B cell (primary cell): ENCODE measurements at places on chromosomes 6 and 20. TPM values are rescaled to one million over a fixed set of nuclear protein-coding genes. Genes with fewer than 3 reads are reported as not detected.

The COL21A1 gene
- not detected in 2 replicates for total RNA-seq

The PROCR gene
- total RNA-seq, result 0.57 TPM in 1 of 2 replicates, not detected in the other

The BPIFA1 gene
- not detected in 2 replicates for total RNA-seq

The RHAG gene
- total RNA-seq, result not detected in 2 replicates

The COX4I2 gene
- total RNA-seq, result not detected in 2 replicates

The TRIM10 gene
- total RNA-seq, result not detected in 2 replicates

The KCNG1 gene
- total RNA-seq, result 16.9 and 20.3 TPM in 2 replicates

The CRIP3 gene
- total RNA-seq, result 25.8 and 27.9 TPM in 2 replicates

DNA sequence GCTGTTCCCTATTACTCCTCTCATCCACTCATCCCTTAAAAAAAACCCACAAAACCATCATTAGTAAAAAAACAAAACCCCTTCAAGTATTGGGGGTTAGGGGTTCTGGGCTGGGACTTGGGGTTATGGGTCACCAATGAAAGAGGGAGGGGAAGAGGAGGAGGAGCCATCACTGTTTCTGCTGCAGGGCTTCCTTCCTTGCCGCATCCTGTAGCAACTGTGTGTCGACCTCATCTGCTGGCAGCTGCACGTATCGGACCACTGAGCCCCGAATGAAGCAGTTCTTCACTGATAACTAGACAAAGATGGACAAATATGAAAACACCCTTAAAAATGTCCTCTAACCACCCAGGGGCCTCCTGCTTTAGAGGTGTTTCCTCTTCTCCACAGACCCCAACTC is 2.0 kb upstream of the VARS1 start:
- peak; percentile 68 for DNase-seq

DNA sequence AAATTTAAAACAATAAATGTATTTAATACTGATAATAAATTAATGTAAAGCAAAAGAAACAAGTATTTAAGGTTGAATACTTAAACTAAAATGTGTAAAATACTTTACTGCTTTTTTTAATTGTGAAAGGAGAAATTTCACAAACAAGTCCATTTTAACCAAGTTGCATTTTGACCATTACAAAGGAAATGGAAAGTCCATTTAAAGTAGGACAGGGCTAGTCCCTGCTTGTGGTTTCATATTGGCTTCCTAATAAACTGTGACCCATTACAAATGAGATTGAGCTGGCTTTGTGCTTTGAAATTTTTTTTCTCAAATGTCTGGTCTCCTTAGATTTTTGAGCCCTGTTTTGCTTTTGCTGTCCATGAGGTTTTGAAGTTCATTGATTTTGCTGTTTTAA is 527.6 kb downstream of the MAFB start:
- no peak for DNase-seq

DNA sequence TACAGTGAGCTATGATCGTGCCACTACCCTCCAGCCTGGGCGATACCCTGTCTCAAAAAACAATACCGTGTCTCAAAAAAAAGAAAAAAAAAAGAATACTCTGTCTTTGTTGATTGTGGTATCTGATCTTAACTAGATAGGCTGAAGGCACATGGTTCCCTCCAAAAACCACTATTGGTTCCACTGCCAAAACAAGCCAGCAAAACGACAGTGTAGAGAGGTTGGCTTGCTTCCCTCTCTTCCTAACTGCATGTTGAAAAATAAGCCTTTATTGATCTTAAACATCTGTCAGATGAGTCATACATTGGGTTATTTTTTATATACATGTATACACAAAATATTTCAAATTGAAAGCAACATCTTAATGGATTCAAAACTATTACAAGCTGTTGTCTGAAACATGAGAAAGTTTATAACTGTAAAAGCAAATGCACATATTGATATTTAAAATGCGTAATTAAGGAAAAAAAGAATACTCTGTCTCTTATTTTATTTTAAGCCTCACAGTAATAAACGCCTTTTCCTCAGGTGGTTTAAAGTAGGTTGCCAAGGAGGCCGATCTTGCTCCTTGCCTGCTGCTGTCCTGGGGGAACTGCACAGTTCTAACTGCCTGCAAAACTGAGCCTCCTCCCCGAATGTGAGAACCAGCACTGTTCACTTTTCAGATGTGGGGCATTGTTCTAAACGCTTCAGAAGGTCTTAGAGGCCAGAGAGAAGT is 7.0 kb upstream of the NINL start:
- DNase-seq, result no peak

DNA sequence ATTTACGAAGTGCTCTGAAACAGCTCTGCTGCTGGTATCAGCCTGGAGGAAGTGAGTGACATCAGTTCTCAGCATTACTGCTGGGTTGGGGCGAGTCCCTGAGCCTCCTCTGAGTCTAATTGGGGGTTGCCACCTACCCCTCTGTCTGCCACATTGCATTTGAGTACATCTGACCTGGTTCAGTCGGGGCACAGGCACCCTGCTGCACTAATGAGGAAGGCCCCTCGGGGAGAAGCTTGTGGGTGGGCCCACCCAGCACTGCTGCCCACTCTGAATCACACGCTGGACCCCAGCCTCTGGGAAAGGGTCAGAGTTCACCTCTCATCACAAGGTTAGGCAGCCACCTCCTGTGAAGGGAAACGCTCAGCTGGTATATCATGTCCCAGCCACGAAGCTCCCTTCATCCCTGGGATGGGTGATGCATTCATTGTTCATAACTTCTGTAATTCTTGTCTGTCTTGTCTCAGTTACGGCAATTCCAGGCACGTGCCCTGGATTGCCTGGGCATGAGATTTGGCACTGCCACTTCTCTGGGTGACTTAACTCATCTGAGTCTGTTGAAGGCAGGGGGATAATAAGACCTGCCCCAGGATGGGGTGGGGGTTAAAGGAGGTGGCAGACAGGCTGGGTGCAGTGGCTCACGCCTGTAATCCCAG is 13.3 kb downstream of the DNMT3B start:
- no peak for DNase-seq

GRCh38 chr6:43972913-43973300 is 154.3 kb downstream of the MRPL14 start:
- no peak for DNase-seq

- DNase-seq, result no peak
These were observed 56.5 kb upstream of the HFE start for GRCh38 chr6:26030716-26031115.

DNA sequence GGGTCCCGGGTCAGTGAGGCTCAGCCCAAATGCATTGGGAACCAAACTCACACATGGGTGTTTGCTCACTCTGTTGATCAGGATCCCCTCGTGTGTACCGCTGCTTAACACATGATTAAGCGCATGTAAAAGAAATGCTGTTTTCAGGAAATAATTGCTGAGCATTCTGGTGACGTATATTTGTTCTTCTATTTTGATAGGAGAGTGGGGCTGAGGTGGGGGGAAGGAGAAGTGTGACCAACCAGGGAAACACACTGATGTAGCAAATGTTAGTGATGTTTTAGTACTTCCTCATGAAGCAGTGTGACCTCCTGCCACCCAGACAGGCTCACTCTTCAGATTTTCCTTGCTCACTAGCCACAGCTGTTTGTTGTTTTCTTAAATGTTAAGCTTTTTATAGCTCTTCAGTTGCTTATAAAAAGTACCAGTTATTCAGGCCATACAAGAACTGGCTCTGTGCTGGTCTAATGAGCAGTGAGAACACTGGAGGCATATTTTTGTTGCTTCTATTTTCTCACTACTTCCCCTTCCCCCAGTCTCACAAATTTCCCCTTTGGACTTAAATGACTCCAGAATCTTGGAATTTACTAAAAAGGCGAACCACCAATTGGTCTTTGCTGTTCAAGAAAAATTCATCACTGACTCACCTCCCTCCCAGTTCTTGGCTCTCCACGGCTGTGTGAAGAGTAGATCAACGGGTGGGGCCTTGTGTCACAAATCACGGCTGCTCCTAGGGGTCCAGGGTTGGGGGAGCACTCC is 79.2 kb upstream of the BACH2 start:
- peak; percentile 95 for DNase-seq

- DNase-seq, result no peak
These were observed 72.4 kb downstream of the GPX5 start for GRCh38 chr6:28597924-28598722.
